ENCODE measurements at places on chromosomes 6 and 20.
A peak's percentile ranks its signal among the peaks of the same experiment; 100 is the strongest.

DNA sequence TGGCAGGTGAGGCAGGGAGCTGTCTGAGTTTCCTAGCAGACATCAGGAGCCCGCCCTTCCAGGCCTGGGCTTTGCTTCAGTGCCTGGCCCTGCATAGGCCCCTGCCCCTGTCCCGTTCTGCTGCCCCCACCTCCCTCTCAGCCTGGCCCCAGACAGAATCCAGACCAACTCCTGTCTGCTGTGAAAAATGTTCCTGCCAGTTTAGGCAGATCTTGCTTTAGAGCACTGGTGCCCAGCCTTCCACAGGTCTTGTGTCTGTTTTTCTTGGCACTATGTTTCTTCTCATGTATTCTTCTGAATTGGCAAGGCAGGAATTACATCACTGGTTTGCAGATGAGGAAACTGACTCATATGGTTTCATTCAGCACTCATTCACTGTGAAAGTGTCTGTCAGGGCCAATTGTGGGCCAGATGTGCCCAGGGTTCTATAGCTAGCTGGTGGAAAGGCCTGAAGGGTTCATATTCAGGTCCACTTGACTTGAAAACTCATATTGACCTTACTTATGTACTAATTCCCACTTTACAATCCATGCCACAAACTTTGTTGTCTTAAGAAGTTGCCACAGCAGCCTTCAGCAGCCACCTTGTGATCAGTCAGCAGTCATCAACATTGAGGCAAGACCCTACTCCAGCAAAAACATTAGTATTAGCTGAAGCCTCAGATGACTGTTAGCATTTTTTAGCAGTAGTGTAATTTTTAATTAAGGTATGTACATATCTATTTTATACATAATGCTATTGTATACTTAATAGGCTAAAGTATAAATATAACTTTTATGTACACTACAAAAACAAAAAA, 40.5 kb downstream of the HLA-F start:
- no peak for DNase-seq

GRCh38 chr20:1897965-1898464, 2.8 kb downstream of the SIRPA start:
- no peak for DNase-seq

GRCh38 chr20:37194621-37195417, 15.5 kb upstream of the MROH8 start:
- no peak for DNase-seq

- peak; percentile 55 for DNase-seq
Observed at GRCh38 chr6:105164418-105164817, 15.4 kb downstream of the POPDC3 start.

DNA sequence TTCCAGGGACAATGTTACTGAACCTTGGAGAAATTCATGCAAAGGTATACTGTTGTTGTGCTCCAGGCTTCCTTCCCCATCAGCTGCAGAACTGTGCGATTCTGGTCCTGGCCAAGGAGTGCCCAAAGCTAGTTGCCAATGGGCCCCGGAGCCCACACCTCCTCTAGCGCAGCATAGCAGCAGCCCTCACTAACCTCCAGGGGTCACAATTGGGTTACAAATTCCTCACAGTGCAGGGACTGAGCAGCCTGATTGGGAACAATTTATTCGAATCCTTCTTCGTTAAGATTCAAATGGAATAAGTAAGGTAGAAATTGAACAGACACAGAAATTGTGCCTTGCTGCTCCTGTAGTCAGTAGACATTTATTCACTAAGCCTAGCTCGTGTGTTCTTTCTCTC, 284.9 kb downstream of the PRKN start:
- peak; percentile 78 for DNase-seq

GRCh38 chr6:30855429-30856075, 28.8 kb upstream of the DDR1 start:
- no peak for DNase-seq

DNA sequence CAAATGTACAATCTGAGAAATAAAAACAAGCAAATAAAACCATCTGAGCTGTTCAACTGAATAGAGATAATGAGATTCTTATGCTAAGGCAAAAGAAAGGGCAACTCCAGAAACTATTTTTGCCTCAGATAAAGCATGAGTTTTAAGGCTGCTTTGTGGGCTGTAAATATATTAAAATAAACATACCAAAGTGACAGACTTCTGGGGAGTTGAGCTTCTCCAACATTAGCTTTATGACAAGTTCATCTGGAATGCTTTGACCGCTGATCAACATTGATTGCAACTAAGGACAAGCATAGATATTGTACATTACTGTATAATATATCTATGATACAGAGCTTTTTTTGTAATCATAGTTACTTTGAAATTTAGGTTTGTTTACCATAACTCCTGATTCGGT, 19.3 kb downstream of the AK9 start:
- DNase-seq = no peak

DNA sequence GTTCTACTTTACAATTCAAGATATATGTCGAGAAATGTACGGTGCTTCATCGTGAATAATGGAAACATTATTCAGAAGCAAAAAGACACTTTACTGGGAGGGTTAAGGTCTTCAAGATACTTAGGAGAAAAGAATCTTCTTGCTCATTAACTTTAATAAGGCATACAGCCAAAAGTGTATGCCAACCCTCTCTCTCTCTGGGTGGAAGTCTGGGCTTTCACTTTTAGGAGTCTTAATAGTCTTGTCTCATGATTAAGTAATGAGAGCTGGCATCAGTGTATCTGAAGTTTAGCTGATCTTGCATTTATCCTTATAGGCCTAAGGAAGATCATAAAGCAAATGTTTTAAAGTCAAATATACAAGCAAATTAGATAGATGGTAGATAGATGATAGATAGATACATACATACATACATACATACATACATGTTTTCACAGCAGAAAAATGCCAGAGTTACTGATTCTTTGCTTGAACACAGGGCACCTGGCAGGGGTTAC, 21.5 kb downstream of the OLIG3 start:
- no peak for DNase-seq

DNA sequence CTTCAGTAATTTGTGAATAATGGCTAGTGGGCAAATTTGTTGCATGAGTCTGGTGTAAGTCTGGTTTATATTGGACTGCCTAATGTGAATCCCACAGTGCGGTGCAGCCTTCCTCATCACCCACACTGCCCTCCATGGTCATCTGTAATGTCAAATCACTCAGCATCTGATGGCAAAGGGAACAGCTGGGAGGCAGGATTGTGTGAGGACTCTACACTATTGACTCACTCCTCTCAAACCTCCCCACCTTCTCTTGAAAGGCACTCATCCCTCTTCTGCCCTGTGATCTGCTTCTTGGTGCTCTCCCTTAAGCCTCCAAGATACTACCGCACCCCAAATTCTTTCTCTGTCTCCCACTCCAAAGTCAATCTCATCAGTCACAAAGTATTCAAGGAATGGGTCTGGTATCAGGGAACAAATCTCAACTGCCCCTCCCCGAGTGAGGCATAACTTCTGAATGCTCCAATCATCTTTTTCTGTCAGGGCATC, 146.0 kb upstream of the BEND6 start:
- no peak for DNase-seq

DNA sequence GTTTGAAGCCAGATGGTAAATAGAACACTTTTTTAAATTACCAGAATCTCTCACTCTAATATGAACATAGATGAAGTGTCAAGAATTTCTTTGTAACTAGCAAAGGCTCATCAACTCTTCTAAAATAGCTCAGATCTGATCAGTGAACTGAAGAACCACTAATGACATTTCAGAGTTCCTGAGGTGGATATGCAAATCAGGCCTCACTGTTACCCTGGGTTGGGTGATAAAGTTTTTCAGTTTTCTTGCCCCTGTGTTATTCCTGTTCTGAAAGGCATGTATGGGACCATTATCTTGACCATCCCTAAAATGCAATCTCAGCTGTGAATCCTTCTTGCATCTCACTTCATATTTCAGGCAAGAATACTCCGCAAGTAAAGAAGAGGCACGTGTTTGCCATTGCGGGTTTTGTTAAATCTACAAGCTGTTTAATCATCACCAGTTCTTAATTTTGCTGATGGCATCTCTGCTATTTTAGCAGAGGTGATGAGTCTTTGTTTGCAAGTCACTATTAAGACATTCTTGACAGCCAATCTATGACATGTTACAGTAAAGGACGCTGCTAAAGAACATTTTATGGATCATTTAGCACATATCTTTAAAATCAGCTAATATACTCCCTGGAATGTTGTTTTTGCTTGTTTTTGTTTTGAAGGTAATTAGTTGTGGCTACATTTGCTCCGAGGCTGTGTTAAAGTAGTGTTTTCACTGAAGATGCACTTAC, 47.9 kb downstream of the KHDC1L start:
- no peak for DNase-seq

GRCh38 chr20:59565768-59566461, 38.4 kb upstream of the PHACTR3 start:
- no peak for DNase-seq

DNA sequence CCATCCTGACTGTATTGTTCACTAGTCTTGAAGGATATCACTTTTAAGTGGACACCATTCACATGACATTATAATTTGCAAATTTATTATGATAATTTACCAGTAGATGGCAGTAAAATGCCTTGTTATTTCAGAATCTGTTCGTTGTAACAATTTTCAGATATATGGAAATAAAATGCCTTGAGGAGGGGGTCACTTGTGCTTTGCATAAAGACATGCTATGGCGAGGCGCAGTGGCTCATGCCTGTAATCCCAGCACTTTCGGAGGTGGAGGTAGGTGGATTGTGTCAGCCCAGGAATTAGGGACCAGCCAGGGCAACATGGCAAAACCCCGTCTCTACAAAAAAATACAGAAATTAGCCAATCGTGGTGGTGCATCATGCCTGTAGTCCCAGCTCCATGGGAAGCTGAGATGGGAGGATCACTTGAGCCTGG, 9.0 kb upstream of the NCOA6 start:
- no peak for DNase-seq

DNA sequence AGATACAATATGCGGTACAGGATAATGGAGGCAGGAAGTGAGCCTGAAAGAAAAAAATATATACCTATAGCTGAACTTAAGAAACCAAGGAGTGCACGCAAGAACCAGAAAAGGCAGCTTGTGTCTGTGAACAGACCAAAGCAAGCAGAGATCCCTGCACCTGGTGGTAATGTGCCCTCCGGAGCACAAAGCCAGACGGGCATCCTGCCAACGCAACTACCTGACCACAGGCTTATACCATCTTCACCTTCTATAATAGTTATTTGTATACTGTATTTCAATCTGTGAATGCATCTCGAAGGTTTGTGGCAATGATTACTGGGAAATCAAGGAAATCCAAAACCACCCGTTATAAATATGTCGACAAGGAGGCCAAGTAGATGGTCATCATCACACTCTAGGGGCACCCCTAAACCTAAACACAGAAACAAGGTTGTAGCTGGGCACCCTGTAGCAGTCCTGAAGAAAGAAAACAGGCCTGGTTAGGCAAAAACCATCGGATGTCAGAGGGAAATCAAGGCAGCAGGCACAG, 801 bp downstream of the FBXL4 start:
- peak; percentile 33 for DNase-seq

DNA sequence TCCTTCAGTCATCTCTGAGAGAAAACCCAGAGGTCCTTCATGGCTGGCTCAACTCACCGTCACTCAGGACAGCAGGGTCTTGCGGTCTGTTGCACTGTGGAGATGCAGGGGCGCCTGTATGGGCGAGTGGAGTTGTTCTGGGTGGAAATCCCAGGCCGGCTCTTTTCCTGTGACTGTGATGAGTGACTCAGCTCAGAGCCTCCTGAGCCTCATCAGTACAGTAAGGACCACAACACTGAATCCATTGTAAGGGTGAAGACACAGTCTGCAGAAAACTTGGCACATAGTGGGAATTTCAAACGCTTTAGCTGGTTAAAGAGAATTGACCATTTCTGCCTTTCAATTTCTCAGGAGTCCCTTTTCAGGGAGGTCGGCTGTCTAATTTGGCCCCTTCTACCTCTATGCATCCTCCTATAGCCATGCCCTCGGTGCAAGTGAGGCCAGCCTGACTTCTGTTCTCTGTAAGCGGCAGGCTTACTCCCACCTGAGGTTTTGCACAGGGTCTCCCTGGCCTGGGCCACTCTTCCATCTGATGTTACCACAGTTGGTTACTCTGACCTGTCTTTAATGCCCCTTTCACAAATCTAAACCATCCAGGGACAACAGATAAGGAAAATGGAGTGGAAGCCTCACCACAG, 35.5 kb upstream of the TBXT start:
- peak; percentile 19 for DNase-seq

DNA sequence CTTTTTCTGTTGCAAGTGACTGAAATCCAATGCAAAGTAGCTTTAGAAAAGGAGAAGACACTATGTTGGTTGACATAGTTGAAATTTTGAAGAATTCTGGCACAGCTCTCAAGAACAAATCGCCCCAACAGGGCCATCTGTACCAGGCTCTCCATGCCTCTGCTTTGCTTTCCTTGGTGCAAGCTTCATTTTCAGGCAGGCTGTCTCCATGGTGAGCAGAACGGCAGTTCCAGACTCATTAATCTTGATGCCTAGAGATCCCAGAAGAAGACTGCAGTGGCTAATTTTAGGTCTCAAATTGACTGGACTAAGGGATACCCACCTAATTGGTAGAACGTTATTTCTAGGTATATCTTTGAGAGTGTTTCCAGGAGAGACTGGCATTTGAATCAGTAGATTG, 950.7 kb upstream of the FLRT3 start:
- DNase-seq = no peak

GRCh38 chr20:25549172-25549773, 36.1 kb downstream of the NINL start:
- DNase-seq = no peak

DNA sequence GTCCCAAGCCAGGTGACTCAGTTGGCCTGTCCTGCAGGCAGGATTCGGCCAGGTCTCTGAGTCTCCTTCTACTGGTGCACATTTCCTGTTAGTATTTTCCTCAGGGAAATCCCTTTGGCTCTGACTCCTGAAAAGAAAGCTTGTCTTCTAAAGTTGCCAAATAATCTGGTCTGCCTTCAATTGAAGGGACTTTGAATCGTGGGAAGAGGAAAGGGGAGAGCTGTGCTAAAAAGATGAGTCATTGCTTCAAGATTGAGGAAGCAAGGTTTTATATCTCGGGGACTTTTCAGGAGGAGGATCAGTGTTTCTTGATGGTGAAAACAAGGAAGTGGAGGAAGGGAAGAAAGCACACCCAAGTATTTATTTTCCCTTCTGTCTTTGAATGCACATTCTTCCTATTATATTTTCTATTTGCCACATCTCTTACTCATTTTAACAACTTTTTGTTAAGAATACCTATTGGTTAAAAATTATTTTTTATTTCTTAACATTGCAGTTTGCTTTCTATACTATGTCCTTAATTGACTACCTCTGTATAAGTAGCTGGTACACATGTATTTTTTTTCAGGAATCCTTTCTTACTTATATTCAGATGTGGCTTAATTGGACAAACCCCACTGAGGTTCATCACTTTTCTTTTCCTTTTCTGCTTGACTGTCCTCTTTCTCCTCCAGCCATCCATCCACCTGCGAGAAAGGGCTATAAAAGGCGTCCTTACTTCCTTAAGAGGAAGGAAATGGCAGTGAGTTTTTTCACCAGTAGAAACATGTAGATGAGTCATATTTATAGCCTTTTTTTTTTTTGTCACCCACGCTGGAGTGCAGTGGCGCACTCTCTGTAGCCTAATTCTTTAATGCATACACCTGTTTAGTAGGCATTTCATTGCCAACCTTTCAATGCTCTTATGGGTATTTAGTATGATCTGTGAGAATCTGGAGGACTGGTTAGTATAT, 15.0 kb upstream of the IFNGR1 start:
- no peak for DNase-seq

Data from globus pallidus (tissue), 1 donor.